ENCODE measurements at places on chromosomes 3 and 15.

GRCh38 chr3:191397771-191398170 is 63.2 kb upstream of the PYDC2 start:
- DNase-seq, result no peak

- no peak for DNase-seq
These were observed 332.2 kb upstream of the RBMS3 start for GRCh38 chr3:28948685-28949084.

- DNase-seq, result no peak
These were observed 14.0 kb downstream of the TIGIT start for GRCh38 chr3:114307832-114308231.

GRCh38 chr3:184765047-184765729 is 46.8 kb upstream of the VPS8 start:
- DNase-seq, result no peak

- no peak for DNase-seq
These were observed 268.2 kb downstream of the ABHD5 start for GRCh38 chr3:43958973-43959372.
